GF-D8 (cell line): ENCODE measurements at places on chromosomes 12 and 14.

GRCh38 chr14:44297437-44297836 is 209.6 kb downstream of the FSCB start:
- no peak for DNase-seq

- no peak for DNase-seq
Observed at GRCh38 chr12:49470986-49471385, 67.8 kb upstream of the KCNH3 start.

DNA sequence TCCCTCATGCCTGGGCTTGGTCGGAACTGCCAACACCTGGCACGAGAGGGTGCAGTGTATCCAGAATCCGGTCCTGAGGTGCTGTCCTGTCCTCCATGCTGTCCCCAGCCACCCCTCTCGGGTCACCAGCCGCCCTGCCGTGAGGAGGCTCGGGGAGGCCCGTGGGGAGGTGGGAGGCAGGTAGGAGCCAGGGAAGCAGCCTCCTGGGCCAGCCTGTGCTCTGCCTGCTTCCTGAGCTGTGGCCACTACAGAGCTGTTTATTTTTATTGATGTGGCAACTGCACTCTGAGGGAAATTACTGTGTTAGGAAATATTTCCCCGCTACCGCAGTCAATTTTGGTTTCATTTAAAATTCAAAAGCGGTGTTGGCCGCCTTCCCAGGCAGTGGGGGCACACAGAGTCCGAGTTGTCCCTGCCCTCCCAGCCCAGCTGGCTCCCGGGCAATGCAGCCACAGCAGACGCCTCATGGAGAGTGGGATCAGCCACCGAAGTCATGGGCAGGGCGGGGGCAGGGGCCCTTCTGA is 18.3 kb downstream of the NOC4L start:
- peak; percentile 84 for DNase-seq

- DNase-seq = no peak
Observed at GRCh38 chr14:20782280-20782890, 1.3 kb downstream of the RNASE6 start.

DNA sequence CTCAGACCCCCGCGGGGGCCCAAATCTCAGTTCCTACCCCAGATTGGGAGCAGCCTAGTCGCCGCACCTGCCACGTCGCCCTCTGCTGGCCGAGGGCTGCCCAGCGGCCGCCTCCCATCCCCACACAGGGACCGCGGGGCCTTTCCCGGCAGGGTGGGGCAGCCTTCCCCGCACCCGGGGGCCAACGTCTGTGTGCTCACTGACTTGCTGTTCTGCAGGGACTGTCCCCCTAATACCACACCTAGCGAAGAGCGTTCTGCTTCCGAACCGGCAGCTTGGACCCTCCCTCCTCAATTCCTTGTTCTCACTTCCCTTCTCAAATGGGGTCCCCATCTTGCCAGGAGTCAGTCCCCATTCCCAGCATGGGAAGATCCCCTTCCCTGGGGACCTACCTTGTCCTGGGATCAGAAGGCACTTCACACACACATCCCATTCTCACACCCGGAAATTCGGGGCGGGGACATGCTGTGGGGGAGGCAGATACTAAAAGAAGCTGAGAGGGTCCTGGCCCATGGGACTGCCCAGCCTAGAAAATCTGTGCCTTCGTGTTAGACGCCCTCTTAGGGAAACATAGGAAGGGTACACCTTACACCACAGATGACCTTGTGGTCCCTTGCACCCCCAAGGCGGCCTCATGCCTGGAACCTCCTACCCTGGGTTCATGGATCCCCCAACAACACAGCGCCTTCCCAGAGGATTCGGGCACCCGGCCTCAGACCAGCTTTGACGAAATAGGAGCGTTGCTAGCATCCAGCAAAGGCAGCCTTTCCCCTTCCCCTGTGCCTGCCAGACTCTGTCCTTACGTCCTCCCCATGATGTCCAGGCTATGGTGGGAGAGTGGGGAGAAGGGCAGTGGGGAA is 16.4 kb downstream of the ACVRL1 start:
- DNase-seq = no peak

GRCh38 chr12:31274520-31275300 is 51.2 kb downstream of the SINHCAF start:
- DNase-seq = no peak

GRCh38 chr14:50340963-50341362 is 28.8 kb downstream of the DMAC2L start:
- no peak for DNase-seq

GRCh38 chr14:50892255-50892654 is 20.4 kb downstream of the ABHD12B start:
- DNase-seq = no peak

DNA sequence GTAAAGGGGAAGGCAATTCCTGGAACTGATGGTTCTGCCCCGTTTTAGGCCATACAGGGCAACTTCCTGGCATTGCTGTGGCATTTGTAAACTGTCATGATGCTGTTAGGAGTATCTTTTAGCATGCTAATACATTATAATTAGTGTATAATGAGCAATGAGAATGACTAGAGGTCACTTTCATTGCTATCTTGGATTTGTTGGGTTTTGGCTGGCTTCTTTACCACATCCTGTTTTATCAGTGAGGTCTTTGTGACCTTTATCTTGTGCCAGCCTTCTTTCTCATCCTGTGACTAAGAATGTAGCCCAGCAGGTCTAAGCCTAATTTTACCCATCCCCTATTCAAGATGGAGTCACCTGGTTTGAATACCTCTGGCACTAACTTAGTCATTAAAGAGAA is 51.2 kb downstream of the TESPA1 start:
- no peak for DNase-seq

GRCh38 chr14:81519200-81520011 is 14.2 kb downstream of the SEL1L start:
- peak; percentile 78 for DNase-seq

DNA sequence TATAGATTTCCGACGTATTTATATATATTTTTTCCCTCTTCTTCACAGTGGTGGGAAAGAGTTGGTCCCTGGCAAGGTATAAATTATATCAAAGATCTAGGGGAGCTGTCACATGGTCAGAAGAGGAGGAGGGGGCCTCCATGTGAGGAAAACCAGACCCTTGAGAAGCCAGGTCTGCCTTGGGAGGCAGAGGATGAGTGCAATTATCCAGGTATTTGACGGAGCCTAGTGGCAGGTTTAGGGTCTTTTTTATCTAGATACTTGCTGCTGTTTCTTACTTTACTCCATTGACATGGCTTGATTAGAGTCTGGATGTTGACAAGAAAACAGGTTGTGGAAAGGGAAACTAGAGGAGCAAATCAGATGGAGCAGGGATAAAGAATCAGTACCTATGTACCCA is 5.5 kb downstream of the COPZ1 start:
- DNase-seq = no peak

- DNase-seq = no peak
Observed at GRCh38 chr14:60094306-60094897, 2.7 kb downstream of the PCNX4 start.

DNA sequence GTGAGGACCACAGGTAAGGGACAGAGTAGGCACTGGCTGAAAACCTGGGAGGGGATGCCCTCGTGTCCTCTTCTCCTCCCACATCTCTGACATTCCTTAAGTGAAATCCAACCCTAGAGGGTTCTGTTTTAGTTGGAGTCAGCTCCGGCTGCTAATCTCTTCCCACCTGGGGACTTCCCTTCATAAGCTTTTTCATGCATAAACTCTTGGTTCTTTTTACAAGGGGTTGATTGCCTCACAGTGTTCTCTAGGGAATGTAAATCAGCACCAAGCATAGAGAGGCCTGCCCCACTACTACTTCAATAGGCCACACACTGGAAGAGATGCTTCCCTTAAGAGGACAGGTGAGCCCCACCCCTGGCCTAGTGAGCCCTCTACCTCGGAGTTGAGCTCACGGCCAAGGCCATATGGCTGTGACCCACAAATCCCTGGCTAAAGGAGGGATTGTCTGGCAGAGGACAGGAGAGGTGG is 3.2 kb upstream of the SYNDIG1L start:
- no peak for DNase-seq

DNA sequence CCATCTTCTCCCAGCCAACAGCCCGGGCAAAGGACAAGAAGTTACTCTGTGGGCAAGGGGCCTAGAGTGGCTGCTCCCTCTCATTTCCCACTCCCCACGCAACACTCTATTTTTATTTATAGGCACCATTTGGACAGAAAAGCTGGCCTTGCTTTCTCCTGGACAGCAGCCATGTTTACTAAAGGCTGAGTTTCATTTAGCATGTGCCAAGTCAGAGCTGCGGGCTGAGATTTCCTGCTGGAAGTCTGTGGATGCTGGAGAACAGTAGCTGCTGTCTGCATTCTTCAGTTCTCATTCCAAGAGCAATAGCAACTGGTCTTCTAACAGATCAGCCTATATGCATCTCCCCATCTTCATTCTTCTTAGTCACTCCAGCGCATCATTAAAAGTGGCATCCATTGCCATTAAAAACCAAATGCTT is 8.3 kb downstream of the COL2A1 start:
- DNase-seq = no peak

DNA sequence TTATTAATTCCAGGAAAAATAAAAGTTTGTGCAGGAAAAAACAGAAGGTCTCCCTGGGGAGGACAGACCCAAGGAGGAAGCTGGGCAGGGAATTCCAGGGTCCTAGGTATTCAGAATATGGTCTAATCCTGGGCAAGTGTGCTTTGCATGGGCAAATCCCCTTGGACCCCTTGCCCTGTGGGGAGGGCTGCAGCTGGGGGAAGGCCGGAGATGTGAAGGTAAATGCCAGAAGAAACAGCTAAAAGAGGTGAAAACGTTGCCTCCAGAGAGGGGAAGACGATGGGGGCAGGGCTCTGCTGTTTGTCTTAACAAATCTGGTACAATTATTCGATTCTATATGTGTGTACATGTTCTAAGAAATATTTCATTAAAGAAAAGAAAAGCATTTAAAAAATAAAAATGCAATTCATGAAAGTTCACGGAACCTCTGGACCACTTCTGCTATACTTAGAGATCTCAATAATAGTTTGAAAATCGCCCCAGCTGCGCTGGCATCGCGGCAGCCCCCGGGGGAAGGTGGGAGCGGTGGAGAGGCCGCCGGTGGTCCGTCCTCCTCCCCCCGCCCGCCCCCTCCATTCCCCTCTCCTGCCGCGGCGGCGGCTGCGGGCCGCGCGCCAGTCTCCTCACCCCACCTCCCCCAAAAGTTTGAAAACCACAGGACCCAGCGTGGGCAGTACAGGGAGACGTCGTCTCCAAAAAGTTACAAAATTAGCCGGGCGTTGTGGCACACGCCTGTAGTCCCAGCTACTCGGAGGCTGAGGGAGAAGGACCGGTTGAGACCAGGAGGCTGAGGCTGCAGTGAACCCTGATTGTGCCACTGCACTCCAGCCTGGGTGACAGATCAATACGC is 1.5 kb upstream of the PRPF40B start:
- DNase-seq = no peak

- DNase-seq = no peak
Observed at GRCh38 chr14:87644689-87645088, 348.3 kb downstream of the GALC start.

- DNase-seq = no peak
Observed at GRCh38 chr14:59543873-59544272, 32.7 kb downstream of the CCDC175 start.

GRCh38 chr12:642633-643474 is 20.4 kb downstream of the NINJ2 start:
- DNase-seq = peak; percentile 83

GRCh38 chr12:108495054-108495453 is 20.0 kb upstream of the FICD start:
- no peak for DNase-seq

DNA sequence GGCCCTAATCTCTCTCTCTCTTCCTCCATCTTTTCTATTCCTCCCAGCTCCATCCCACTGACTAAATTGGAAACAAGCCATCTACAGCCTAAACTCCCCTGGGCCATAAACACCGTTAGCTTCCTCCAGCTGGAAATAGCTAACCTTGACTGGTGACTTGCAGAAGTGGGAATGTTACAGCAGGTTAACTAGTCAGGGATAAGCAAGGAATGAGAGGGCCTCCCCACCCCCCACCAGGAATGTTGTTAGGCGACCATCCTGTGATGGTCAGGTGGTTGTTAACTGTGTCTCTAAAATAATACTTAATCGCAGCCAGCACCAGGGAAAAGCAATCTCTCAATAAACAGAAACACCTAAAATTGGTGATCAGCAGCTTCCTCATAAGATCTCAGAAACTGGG is 40.8 kb downstream of the MIS18BP1 start:
- DNase-seq = no peak
